Kasumi-1 (cell line): ENCODE measurements at places on chromosomes 2 and 18.

DNA sequence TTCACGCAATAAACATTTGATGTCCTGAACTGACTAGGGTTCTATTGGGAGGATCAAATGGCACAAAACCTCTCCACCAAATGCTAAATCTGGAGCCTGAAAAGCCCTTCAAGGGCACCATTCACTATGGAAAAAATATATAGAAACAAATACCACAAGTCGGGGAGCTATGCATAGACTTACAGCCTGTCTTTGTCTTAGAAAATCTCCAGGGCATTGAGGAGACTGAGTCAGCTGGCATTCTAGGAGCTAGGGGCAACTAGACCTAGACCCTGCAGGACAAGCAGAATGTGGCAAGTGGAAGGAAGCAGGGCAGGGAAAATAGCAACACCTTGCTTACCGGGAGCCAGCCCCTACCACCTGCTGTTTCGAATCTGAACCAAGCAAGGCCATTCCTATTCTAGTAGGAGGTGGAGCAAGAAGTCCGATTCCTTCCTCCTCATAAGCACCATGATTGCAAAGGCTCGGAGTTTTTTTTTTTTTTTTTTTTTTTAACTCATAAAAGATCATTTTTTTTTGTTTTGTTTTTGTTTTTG, 77.8 kb downstream of the DDX1 start:
- DNase-seq: no peak

DNA sequence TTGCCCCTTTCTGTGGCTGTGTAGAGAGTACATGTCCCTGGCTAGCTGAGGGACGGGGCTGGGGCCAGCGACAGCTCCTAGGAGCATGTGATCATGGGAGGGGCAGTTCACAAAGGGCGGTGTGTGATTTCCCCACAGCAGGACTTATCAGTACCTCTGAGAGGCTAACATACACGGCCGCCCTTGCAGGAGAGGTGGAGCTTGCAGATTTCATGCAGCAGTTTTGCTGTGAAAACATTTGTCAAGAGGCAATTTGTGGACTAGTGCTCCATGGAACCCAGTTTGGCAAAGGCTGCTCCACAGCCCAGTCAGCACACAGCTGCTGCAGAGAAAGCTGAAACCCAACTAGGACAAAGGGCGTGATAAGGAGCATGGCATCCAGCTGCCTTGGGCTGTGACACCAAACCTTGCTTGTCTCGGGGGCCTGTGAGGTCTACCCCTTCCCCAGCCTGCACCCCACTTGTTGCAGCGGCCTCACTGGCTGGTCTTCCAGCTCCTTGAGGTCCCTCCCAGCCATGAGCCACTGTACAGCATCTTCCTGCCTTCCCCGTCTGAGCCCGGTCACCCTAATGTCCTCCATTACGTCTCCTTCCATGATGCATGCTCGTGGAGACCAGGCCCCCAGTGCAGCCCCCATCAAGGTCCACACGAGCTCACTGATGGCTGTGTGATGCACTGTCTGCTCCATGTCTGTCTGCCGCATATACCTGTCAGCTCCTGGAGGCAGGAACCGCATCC, 121.4 kb upstream of the HDAC4 start:
- DNase-seq: no peak

DNA sequence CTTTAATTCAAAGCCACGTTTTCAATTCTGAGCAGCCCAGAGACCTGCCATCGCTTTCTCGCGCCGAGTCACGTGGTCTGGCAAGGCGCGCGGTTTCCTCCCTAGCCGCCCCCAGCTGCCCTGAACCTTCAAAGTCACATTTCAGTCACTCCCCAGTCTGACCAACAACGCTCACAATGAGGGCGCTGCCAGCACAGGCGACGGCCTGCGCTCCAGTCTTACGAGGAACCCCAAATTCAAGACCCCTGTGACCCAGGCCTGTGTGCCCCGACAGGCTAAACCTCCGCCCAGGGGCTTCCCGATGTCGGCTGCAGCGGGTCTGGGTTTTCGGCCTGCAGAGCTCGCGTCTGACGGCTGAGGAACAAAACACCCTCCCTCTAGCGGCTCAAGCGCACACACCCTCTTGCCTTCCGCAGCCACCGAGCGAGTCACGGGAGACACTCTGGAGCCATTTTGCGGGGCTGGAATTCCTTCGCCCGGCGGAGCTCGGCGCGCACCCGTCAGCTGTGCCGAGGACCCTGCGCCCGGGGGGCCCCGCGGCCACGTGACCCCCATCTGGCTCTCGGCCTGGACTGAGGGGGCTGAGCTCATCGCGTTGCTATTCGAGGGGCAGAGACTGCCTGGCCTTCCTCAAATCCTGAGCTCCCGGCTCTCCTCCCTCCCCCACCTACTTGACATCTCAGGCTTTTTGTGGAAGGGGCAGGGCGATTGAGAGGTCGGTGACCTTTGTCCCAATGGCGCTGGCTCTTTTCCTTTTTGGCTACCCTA, 69.9 kb upstream of the ITGB6 start:
- DNase-seq: no peak

GRCh38 chr2:64203858-64204632, 59.8 kb upstream of the PELI1 start:
- DNase-seq: peak; percentile 65

GRCh38 chr2:120878970-120879369, 143.3 kb downstream of the GLI2 start:
- no peak for DNase-seq

DNA sequence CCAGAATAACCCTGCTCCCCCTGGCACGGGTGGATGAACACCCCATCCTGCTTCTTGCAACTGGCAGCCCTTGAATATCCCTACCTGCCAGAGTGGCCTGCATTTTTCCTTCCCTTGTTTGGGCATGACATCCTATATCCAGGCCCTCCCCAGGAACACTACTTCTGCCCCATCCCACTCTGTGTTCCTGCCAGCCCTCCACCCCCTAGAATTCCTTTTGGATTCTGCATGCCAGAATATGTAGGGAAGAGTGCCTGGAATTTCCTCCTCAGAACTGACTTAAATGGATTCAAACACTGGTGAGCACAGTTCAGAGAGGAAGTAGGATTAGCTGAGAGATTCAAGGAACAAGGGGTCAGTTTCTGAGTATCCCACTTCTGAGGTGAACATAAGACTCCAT, 123.5 kb upstream of the PELI1 start:
- no peak for DNase-seq

- DNase-seq: no peak
Observed at GRCh38 chr2:177541258-177541991, 148.9 kb downstream of the AGPS start.

- DNase-seq: peak; percentile 66
Observed at GRCh38 chr2:65435625-65436168, 3.3 kb upstream of the SPRED2 start.

DNA sequence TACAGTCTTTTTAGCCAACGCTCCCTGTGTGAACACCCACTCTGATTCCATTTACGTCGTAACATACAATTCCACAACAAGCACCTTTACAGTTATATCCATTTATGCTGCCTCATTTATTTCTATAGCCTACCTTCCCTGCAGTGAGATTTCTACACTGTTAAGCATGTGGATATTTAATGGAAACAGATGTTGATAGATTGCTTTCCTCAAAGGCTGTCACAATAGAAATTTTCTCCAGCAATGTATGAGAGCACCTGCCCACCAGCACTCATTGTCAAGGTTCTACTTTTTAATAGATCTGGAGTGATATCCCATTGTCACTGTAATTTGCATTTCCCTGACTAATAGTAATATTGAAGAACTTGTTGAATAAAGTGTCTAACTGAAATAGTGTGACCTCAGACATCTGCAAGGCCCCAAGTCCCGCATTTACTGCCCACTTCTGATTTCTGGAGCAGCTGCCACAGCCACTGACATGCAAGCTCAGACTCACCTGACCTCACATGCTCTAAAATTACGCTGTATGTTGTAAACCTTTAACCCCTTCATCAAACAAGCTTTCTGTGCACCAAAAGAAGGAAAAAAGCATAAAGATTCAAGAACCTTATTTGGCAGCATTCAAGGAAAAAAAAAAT, 295.1 kb downstream of the CNTNAP5 start:
- DNase-seq: no peak

DNA sequence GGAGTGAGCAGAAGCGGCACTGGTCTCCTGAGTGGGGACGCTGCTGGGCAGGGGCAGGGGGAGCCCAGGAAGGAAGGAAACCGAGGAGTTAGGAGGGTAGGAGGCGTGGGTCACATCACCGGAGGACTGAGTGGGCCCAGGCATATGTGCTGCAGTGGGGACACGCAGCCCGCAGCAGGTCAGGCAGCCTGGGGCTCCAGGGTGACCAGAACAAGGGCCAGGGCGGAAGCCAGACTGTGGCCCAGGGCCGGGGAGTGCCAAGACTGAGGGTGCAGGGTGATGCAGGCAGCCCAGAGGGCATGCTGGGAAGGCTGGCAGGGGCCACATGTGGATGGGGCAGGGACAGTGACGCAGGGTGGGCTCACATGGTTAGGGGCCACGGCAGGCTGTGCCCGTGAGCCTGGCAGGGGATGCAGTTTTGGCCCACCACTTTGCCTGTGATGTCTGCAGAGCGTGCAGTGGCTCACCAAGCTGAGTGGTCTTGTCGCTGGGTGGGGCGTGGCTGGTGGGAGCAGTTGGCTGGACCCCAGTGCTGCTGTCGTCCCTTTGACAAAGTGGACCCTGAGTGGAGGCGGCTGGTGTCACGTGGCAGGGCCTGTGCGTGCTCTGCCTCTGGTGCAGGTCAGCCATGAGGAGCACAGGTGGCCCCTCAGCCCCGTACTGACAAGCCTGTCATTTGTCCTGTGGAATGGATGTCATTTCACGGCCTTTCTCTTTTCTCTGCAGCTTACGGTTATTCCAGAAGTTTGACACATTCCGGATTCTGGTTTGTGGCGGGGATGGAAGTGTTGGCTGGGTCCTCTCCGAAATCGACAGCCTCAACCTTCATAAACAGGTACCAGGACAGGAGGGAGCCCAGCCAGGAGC, 87.1 kb downstream of the DGKD start:
- DNase-seq: no peak

GRCh38 chr2:221792971-221793521, 220.9 kb upstream of the EPHA4 start:
- DNase-seq: no peak

GRCh38 chr2:9639740-9640343, 9.0 kb upstream of the YWHAQ start:
- no peak for DNase-seq

DNA sequence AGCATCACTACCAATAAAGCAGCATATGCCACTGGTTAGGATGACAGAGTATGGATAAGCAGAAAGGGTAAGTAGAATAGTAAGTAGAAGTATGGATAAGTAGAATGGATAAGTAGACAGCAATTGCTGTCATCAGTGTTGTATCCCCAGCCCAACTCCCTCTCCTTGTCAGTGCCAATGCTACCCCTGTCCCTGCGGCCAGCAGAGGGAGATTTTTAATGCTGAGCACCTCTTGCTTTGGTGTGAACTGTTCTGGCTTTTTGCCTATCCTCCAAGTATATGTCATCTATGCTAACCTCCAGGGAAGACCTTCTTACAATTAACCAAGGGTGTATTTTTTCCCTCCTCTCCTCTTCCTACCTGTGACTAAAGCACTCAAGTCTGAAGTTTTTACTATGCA, 136.7 kb upstream of the SPHKAP start:
- peak; percentile 1 for DNase-seq

- DNase-seq: no peak
Observed at GRCh38 chr18:50441016-50441415, 66.2 kb downstream of the SKA1 start.
